ENCODE measurements at places on chromosomes 12 and 14. TPM values are rescaled to one million over a fixed set of nuclear protein-coding genes. Genes with fewer than 3 reads are reported as not detected.

DNA sequence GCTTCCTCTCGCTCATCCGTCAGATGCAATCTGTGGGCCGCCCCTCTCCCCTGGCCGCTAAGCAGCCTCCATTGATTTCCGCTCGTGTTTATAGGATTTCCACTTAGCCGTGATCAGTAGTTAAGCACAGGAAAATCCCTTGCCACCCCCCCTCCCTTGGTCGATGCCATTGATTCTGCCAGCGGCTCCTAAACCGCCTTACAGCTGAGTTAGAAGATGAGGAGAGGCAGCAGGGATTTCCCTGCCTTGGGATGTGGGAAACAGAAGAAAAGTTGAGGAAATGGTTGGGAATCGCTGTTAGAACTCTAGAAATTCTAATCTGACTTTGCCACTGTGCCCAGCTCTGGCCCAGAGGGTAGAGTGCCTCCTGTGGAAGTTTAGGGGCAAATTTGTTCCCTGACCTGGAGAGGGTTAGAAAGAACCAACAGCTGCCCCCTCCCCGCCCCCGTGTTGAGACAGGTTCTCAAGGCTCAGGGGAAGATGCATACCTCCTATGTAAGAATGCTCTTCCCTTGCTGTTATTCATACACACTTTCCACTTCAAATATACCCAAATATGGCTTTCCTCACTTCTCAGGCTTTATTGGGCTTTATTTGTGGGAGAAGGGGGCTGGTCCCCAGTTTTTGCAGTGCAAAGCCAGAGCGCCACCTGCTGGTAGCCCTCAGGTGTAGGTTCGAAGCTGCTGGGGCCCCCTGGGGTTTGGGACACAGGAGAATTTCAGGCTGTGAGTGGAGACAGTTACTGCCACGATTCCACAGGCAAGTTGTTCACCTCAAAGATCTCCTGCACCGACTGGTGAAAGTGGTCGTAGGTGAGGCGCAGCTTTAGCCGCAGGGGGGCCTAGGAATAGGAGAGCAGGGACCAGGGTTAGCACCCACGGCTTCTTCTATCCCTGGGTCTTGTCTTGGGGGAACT, 3.2 kb downstream of the THTPA start:
- DNase-seq, result peak; percentile 50

DNA sequence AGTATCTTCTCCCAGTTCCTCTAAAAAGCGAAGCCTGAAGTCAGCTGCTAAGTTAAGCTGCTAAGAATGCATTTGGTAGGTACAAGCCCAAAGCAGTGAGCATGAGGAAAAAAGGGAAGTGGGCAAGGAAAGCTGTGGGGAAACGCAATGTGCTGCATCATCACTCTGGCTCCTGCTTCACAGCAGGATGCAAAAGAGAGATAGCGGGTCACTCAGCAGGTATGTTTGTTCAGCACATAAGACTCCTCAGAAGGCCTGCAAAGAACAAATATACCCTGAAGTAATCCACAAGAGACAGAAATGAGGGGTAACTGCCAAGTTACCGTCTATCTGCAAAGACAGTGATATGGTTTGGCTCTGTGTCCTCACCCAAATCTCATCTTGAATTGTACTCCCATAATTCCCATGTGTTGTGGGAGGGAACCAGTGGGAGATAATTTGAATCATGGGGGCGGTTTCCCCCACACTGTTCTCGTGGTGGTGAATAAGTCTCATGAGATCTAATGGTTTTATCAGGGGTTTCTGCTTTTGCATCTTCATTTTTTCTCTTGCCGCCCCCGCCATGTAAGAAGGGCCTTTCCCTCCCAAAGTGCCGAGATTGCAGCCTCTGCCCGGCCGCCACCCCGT, 127.4 kb upstream of the EGLN3 start:
- no peak for DNase-seq

- no peak for DNase-seq
These were observed 6.4 kb downstream of the SUSD6 start for GRCh38 chr14:69617796-69618195.

GRCh38 chr12:99911967-99912366, 72.8 kb downstream of the ANKS1B start:
- no peak for DNase-seq

DNA sequence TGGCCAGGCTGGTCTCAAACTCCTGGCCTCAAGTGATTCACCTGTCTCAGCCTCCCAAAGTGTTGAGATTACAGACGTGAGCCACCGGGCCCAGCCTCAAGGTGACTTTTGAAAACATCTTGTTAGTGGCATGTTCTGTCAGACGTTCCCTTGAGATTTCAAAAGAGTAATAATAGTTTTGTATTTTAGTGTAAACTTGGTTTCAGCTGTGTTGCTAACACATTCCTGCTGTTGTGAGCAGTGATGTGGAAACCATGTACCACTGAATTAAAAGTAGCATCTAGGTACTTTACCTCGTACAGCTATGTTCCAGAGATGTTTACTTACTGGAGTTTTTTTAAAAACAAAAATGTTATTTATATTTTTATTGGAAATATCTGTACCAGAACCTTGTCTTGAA, 111.3 kb downstream of the AEBP2 start:
- no peak for DNase-seq

Gene PLEKHG3
- 0.07 TPM for total RNA-seq

Gene ACACB
- 5.0 TPM for total RNA-seq

Gene ATF7
- total RNA-seq, result 29.5 TPM
